ENCODE measurements at places on chromosomes 16 and 17.

- peak; percentile 65 for DNase-seq
These were observed 12.1 kb downstream of the CFDP1 start for GRCh38 chr16:75420987-75421819.

- no peak for DNase-seq
These were observed 116.2 kb downstream of the C16orf78 start for GRCh38 chr16:49489686-49490320.

- DNase-seq, result peak; percentile 34
These were observed 53.9 kb upstream of the CRISPLD2 start for GRCh38 chr16:84765616-84766580.

- DNase-seq, result no peak
These were observed 45.6 kb downstream of the CYB5B start for GRCh38 chr16:69469807-69470561.

DNA sequence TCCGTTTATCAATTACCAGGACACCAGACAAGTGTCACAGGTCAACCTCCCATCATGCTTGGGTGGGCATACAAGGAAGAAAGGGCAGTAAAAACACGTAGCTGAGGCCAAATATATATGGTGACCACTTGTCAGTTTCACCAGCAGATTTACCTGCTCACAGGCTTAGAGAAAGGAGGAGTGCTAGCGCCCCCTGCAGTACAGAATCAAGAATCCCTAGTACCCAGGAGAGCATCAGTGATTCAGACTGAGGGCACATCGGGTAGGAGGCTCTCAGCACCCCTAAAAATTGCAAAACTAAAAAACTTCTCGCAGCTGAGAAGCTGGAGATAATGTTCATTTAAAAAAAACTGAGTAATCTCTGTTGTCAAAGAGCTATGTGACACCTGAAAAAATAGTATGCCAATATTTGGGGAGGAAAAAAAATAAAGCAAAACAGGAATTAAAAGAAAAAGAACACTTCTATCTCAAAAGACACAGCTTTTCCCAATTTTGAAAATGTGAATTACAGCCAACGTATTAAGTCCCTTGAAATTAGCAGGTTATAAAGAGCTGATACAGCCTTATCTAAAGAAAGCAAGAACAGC is 21.2 kb upstream of the MON1B start:
- peak; percentile 62 for DNase-seq

DNA sequence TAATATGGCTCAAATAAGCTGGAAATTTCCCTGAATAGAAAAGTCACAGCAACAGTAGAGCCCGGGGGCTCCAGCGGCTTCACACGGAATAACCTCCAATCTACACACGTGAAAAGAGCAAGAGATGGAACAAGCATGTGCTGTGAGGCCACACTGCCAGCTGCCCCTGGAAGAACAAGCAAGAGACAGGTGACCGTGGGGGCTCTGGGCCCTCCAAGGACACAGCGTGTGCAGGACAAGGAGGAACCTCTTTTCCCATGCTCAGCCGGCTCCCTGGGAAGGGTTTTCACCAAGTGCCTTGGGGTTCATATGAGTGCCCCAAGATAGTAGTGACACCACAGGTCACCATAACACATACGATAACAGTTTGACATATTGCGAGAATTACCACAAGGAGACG is 110.2 kb upstream of the ZNF750 start:
- no peak for DNase-seq

GRCh38 chr16:53372992-53373871 is 61.0 kb upstream of the RBL2 start:
- peak; percentile 8 for DNase-seq

DNA sequence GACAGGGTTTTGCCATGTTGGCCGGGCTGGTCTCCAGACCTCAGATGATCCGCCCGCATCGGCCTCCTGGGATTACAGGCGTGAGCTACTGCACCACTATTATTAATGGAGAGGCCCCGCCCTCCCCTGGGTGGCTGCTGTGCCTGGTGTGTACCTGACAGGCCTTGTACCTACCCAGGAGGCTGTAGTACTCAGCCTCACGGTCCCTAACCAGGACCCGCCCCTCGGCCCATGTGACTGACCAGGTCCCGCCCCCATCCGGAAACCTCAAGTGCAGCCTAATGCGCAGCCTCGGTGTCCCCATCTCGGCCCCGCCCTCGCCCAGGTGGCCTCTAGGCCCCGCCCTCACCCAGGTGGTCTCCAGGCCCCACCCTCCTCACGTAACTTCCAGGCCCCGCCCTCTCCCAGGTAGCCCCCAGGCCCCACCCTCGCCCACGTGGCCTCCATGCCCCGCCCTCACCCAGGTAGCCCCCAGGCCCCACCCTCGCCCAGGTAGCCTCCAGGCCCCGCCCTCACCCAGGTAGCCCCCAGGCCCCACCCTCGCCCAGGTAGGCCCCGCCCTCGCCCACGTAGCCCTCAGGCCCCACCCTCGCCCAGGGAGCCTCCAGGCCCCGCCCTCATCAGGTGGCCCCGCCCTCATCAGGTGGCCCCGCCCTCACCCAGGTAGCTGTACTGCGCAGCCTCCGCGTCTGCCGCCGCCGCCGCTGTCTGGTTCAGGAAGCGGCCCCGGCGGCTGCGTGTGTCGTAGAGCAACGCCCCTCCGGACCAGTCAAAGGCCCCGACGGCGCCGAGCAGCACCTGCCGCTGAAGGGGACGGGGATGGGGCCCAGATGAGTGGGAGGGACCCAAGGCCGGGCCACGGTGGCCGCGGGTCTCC is 31.0 kb downstream of the HASPIN start:
- peak; percentile 88 for DNase-seq

GRCh38 chr16:74654536-74655050 is 12.1 kb downstream of the RFWD3 start:
- no peak for DNase-seq

DNA sequence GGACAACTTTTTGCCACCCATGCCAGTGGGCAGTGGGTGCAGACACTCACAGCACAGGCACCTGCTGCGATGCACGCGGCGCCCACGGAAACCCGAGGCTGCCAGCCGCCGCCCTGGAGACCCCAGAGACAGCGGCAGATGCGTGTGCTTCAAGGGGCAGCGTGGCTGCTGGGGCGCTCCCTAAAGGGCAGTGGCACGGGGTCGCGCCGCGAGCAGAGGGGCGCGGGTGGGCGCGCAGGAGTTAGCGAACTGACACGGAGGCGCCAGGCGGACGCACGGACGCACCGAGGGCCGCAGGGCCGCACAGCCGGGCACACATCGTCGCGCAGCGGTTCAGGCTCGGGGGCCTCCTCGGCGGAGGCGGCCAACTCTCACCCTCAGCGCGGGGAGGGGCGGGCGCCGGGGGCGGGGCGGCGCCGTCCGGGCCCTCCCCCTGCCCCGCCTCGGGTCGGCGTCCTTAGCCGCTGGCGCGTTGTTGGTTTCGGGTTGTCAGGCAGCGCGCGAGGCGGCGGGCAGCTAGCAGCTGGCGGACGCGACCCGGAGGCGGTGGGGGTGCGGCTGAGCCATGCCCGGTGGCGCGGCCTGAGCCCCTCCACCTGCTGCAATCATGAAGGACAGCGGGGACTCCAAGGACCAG is at the start of gene KIF19:
Gene KIF19 (plus strand): TSS at position 484 of the 637 bp plus-strand sequence. CDS start 124 bp downstream, at position 608.
- peak; percentile 72 for DNase-seq

GRCh38 chr17:79574108-79574507 is 36.7 kb downstream of the RBFOX3 start:
- DNase-seq, result no peak

- DNase-seq, result no peak
These were observed 33.2 kb upstream of the KCNJ2 start for GRCh38 chr17:70136131-70136530.

DNA sequence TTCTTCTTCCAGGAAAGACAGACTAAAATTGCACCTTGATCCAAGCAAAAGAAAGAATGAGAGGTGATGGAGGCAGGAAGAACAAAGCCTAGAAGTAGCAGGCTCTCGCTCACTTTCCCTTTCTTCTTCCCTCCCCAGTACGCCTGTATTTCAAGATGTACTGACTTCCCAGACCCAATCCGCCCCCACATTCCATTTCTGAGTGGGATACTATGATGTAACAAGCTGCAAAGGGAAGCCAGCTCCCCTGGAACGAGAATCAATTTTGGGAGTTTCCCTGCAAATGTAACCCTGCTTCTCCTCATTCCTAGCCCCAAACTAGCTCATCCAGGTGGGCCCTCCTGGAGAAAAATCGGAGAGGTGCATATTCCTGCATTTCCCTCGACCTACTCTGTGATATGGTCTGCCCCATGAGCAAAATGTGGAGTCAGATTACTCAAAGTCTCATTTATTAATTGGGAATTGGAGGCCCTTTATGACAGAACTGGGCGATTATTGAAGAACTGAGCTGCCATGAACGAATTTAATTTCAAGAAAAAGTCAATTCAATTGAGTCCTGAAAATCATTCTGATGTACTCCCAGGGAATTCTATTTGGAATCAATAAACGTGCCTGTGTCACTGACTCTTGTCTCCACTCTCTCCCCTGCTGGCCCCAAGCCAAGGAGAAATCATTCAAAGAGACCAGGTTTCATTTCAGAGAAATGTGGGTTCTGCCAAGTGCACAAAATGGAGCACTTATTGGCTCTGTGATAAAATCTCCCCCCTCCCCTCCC is 398.9 kb downstream of the SHISA9 start:
- no peak for DNase-seq

GRCh38 chr17:72266112-72266775 is 145.4 kb downstream of the SOX9 start:
- no peak for DNase-seq

- no peak for DNase-seq
These were observed 2.2 kb downstream of the SNN start for GRCh38 chr16:11670171-11671131.

DNA sequence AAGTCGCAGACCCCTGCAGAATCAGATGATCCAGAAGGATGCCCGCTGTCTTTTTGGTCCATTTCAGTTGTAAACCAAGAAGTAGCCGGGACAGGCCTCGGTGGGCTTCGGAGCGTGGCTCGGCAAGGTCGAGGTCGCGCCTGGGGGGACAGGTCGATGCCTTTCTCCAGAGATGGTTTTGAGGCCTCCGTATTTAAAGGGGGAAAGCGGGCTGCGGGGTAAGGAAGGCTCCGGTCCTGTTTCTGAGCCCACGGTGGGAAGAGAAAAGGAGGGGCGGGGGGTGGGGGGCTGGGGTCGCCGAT is 7.5 kb upstream of the GNG13 start:
- DNase-seq, result no peak

- DNase-seq, result no peak
These were observed 230.4 kb downstream of the PARN start for GRCh38 chr16:14399378-14400284.

DNA sequence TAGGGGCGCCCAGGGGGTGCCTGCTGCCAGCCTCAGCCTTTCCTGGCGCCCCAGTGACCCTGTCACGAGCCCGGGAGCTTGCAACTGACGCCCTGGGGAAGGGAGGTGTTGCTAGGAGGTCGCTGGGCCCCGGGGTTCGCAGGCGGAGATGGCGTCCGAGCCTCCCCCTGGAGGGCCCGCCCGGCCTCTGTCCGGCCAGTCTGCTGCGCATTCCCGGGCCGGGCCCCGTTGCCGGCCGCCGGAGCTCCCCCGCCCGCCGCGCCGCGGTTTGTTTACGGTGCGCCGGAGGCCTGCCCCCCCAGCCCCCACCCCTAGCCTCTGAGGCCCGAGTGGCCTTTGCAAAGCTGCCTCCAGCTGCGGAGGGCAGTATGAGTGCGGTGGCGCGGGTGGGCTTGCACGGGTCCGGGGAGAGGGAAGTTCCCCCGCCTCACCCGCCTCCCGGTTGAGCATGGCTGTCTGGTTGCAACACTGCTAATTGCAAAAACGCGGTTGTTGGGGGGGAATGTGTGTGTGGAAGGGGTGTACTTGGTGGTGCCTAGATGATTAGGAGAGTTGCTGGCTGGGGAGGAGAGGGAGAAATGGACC is 514 bp downstream of the THRA start:
- peak; percentile 60 for DNase-seq

GRCh38 chr16:88383401-88384221 is 852 bp downstream of the ZNF469 start:
- peak; percentile 40 for DNase-seq

GRCh38 chr16:3654249-3654991 is at the start of gene DNASE1:
TSS of gene DNASE1 (plus strand) at chr16:3654691. CDS start at chr16:3655374, 683 bp downstream.
- peak; percentile 36 for DNase-seq

GRCh38 chr16:85528528-85529387 is 84.4 kb upstream of the GSE1 start:
- DNase-seq, result no peak

GRCh38 chr17:65048441-65048840 is 8.1 kb downstream of the GNA13 start:
- DNase-seq, result no peak

GRCh38 chr16:86975445-86975844 is 341.7 kb downstream of the C16orf95 start:
- peak; percentile 77 for DNase-seq

All from lung (tissue), 17 donors.